ENCODE measurements at places on chromosomes 12 and 14.
A peak's percentile ranks its signal among the peaks of the same experiment; 100 is the strongest.

DNA sequence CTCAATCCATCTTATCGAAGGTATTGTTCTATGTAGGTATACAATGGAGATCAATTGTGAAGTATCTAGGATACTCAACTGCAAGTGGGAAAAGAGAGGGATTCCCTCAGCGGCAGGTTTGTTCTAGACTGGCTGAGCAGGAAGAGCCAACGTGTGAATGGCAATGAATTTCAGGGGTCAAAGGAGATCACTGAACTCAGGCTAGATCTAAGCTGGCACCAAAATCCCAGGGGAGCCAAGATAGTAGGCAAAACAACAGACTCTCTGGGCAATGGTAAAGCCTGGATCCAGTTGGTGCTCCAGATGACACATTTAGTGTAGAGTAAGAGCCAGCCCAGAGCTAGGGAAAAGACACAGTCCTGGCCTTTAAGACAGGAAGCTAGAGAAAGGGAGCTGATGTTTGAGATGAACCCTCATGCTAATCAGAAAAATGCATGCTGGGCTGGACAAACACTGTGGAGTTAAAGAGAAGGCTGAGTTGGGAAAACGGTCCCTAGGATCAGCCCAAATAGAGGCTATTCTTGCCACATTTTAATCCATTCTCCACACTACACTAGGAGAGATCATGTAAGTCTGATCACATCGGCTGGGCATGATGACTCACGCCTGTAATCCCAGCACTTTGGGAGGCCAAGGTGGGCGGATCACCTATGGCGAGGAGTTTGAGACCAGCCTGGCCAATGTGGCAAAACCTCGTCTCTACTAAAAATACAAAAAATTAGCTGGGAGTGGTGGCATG is 45.6 kb downstream of the EFCAB11 start:
- DNase-seq: peak; percentile 13

DNA sequence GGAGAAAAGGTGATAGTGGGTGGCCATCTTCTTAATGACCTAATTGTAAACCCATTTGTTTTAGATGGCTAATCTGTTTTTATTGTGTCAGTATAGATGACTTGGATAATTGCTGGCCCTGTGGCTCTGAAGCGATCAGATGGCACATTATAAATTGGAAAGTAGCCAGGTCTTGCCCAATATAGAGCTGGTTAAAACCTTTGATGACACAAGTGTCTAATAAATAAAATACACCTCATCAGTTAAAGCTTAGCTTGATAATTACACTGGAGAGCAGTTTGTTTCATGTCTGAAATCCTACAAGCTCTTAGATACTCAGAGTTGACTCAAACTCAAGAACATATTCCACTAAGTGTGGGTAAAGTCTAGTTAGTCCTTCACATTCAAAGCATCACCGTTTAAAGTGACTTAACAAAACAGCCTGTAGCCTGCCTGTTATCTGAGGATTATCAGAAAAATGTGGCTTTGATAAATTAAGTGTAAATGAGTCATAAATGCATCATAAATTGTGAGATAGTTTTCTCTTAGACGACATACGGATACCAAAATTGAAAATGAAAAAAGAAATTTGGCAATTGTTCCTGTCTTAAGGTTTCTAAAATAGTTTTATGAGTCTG is 280.9 kb downstream of the LRIG3 start:
- DNase-seq: peak; percentile 38

DNA sequence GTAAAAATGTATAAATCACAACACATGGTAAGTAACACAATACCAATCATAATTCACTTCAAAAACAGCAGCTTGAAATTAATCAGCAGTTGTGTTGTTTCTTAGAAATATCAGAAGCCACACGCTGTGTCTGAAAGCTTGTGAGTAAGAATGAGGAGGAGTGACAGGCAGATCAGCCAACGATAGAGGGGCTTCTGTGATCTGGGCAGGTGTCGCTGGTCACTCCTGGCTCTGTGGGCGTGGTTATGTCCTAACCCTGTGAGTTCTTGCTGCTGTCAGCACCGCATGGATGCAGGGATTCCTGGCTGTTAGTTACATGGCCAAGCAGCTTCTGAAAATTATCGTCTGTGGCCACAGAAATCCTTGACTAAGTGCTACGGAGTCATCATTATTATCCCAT is 123.4 kb downstream of the SLC25A47 start:
- no peak for DNase-seq

DNA sequence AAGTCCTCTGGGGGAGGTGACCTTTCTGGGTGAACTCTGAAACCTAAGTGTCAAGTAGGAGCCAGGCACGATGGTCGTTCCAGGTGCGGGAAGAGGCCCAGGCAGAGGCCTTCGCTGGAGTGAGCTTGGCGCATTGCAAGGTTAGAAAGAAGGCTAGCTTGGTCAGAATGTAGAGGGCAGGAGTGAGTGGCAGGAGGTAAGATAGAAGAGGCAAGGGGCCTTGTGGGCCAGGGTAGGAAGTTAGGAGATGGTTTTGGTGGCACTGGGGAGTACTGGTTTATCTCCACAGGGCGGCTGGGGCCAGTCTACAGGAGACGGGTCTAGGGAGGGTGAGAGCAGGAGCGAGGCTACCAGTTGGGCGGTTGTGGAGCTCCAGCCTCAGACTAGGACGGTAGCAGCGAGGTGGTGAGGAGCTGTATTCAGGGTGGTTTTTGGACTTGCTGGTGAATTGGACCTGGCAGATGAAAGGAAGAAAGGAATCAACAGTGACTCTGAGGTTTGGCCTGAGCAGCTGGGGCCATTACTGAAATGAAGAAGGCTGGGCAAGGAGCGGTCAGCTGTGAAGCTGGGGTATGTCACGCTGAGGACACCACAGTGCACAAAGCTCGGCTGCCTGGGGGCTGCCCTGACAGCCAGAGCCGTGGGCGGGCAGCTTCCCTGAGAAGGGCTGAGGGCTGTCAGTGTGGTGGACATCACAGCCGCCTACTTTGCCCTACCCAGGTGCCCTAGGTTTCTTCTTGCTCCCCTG is 9.0 kb downstream of the MLXIP start:
- no peak for DNase-seq

DNA sequence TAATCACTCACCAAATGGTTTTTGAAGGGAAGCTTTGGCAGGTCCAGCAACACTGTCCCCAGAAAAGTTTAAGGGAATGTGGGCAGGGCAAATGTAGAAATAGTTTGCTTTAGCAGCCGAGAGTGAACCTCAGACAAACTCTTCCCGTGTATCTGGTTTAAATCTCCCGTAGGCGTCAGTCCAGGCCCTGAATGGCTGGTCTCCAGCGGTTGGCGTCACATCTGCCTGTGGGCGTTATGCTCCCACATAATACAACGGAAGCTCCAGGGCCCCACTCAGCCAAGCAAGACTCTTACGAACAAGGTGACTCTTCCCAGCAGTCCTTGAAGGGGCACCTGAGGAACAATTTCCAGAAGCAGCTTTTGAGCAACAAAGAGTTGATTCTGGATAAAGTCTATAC is 942 bp downstream of the ZC2HC1C start:
- peak; percentile 74 for DNase-seq

- peak; percentile 30 for DNase-seq
Observed at GRCh38 chr14:64654901-64655300, 49.3 kb upstream of the PLEKHG3 start.

DNA sequence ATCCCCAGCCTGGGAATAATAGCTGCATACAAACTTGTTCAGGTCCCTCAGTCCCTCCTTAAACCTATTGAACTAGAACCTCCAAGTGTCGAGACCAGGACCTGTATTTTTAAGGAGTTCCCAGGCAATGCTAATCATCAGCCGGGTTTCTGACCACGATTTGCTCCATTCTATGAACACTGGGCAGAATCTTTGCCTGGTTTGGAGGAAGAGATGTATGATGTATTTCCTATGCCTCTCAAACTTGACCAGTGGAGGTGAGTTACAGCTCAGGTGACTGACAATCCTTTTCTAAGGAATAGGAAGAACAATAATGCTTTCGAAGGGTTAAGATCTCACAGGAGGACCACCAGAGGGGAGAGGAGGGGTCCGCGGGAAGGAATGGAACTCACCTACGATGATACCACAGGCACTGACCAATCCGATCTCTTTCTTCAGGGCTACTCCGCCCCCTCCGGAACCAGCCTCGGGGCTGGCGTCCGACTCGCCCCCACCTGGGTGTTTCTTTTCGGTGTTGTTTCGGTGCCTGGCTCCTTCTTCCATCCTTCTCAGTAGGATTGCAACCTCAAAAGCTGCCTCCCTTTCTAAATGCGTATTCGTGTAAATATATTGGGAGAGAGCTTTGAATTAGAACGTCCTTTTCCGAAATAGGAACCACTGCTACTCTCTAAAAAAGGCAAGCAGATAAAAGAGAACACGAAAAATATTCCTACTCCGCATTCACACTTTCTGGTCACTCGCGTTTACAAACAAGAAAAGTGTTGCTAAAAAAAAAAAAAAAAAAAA is 895 bp downstream of the SLC7A8 start:
- peak; percentile 53 for DNase-seq

Measured in GM23248 (cell line).